ENCODE measurements at places on chromosomes 16 and 17. TPM values are rescaled to one million over a fixed set of nuclear protein-coding genes. Genes with fewer than 3 reads are reported as not detected.

CHP2 gene
- not detected for total RNA-seq

SMIM5 gene
- 14.0 TPM for total RNA-seq

POLR3K gene
- 11.7 TPM for total RNA-seq

- H3K4me3 ChIP-seq: no peak overlapping the region
- peaks cover 35% of the 10 kb centered on the region for H3K4me1 ChIP-seq
- peak; percentile 14 for DNase-seq
These were observed 309.6 kb downstream of the KCNJ2 start for GRCh38 chr17:70478902-70479301.

KRTAP1-1 gene
- total RNA-seq: not detected

DNA sequence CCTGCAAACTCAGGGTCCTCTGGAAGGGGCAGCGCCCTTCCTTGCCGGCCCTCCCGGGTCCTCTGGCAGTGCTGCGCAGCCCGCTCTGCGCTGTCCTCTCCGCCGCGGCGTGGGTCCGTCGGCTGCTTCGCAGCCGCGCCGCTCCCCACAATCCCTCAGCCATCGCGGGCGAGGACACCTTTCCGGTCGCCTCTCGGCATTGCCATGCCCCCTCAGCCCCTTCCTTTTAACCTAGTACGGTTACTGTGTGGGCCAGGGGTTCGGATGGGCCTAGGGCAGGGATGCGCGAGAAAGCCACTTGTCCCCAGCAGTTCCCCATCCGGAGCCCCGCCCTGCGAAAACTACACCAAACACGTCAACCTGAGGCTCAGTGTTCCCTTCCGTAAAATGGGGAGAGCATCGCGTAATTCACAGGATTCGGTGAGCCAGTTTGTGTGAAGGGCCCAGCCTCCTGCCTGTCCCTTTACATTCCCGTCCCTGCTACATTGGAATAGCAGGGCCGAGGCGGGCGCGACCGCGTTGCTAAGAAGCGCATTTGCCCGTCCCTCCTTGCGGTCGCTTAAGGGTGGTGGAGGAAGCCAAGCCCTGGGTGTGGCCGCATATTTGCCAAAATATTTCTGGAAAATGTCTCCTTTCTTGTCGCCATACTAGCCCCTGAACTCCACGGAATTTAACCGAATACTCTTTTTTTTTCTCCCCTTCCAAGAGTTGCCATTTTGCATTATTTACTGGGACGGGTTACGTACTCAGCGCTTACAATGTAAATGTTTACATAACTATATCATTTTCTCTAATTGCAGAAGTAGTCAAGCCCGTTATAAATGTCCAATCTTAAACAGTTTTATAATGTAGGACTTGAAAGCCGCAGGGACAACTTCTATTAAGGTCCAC lies 13.2 kb downstream of the COPZ2 start:
- peaks cover 50% of the 10 kb centered on the region for H3K4me1 ChIP-seq
- H3K4me3 ChIP-seq: peak overlapping the region; percentile 67
- H3K27me3 ChIP-seq: peaks cover 29% of the 10 kb centered on the region
- peak; percentile 50 for DNase-seq
- H3K27ac ChIP-seq: peak overlapping the region; percentile 90

CLEC18B gene
- total RNA-seq: 0.30 TPM

MSLN gene
- total RNA-seq: 0.91 TPM

DNA sequence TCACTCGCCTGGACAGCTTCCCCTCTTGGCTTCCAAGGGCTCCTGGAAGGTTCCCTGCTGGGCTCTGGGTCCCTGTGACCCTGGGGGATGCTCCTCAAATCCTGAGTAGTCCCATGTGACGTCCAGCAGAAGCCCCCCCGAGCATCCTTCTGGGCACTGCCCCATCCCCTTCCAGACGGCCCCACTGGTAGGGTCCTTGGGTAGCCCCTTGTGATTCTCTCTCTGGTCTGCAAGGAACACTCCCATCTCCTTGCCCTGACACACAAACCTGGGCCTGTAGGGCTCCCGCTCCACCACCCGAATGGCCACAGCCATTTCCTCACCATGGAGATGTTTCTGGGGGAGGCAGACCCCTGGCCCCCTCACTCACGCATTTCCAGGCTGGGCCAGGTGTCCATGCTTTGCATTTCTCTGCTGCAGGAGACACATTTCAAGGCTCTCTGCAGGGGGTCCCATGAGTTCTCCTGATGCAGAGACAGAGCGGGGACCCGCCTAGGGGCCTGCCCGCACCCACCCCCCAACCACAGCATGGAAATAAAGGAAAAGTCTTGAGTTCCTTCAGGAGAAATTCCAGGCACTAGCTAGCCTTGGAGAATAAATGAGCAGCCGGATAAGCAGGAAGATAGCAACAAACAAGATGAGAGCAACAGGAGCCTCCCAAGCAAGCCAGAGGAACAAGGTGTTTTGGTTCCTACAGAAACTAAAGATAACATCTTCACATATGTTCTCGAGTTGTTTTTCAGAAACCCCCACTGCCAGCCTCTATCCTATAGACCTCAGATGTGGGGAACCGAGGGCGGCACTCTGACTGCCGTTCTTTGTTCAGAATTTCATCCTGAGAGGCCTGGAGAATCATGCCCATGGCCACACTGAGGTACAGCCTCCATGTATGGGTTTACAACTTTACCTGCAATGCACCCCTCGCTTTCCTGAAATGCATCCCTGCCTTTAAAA lies 128.8 kb downstream of the MGAT5B start:
- no peaks in the 10 kb centered on the region for H3K36me3 ChIP-seq
- H3K4me1 ChIP-seq: peaks cover 11% of the 10 kb centered on the region

Measured in left ventricle myocardium inferior (tissue), 1 donor.